ENCODE measurements at places on chromosomes 5 and 9. TPM values are rescaled to one million over a fixed set of nuclear protein-coding genes. Genes with fewer than 3 reads are reported as not detected.

- no peaks in the 10 kb centered on the region for H3K36me3 ChIP-seq
- H3K27ac ChIP-seq, result no peak overlapping the region
- H3K4me1 ChIP-seq, result no peaks in the 10 kb centered on the region
- DNase-seq, result no peak
These were observed 268.9 kb downstream of the ZNF608 start for GRCh38 chr5:124477577-124477976.

C9orf78 gene
- total RNA-seq, result 59.3 TPM

DNA sequence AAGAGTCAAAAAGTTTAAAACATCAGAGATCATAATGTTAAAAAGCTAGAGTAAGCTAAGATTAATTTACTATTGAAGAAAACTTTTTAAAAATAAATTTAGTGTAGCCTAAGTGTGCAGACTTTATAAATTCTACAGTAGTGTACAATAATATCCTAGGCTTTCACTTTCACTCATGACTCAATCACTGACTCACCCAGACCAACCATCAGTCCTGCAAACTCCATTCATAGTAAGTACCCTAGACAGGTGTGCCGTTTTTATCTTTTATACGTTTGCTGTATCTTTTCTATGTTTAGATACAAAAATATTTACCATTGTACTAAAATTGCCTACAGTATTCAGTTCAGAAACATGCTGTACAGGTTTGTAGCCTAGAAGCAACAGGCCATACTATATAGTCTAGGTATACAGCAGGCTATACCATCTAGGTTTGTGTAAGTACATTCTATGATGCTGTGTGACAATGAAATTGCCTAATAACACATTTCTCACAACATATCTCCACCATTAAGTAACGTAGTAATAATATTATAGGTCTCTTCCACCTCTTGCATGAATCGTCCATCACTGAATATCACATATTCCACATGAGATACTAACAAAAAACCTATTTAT is 59.2 kb downstream of the MEGF9 start:
- H3K36me3 ChIP-seq, result no peaks in the 10 kb centered on the region
- no peak overlapping the region for H3K4me3 ChIP-seq
- DNase-seq, result no peak
- no peaks in the 10 kb centered on the region for H3K4me1 ChIP-seq
- H3K27me3 ChIP-seq, result no peaks in the 10 kb centered on the region

DDX41 gene
- 150 TPM for total RNA-seq

DNA sequence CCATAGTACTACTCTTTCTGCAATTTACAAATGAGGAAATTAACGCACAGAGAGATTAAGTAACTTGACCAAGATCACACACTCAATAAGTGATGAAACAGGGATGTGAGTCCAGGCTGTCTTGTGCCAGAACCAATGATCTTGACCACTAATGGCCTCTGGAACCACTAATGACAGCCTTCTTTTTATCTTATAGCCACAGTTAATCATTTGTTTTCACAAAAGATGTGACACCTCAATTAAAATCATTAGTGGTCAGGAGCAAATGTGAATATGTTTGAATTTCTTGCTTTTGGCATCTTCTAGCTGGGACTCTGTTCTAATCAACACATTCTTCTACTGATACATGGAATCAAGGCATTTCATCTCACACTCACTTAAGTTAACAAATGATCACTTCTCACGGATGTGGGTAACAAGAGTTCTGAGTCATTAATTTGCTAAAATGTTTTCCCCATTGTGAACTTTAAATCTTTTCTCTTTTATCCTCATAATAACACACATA is 102.7 kb upstream of the CD180 start:
- H3K4me1 ChIP-seq, result peaks cover 38% of the 10 kb centered on the region
- no peaks in the 10 kb centered on the region for H3K36me3 ChIP-seq
- H3K4me3 ChIP-seq, result no peak overlapping the region
- no peak for DNase-seq
- H3K27me3 ChIP-seq, result no peaks in the 10 kb centered on the region

AGXT2 gene
- not detected for total RNA-seq

- H3K27me3 ChIP-seq, result no peaks in the 10 kb centered on the region
- peak; percentile 65 for DNase-seq
- H3K36me3 ChIP-seq, result no peaks in the 10 kb centered on the region
- no peak overlapping the region for H3K4me3 ChIP-seq
These were observed 292.7 kb upstream of the TARS1 start for GRCh38 chr5:33148076-33148513.

DNA sequence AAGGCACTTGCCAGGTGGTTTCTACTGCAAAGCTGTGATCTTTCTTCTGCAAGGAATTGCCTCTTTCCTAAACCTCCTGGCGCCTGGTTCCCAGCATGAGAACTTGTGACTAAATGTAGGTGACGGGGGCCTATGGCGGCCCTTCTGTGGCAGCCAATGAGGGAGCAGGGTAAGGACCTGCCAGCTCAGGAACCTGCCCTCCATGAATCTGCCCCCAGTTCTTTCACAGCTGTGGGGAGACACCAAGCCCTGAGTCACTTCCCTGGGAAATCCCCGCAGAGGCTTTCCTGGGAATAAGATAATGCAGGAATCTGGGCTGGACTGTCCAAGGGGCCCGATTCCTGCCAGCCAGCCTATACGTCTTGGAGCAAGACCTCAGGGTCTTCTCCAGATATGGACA is 56.7 kb upstream of the CTNNA1 start:
- peak overlapping the region; percentile 22 for H3K27ac ChIP-seq
- H3K4me1 ChIP-seq, result peaks cover 32% of the 10 kb centered on the region
- H3K36me3 ChIP-seq, result no peaks in the 10 kb centered on the region
- H3K4me3 ChIP-seq, result no peak overlapping the region

- no peak for DNase-seq
- no peak overlapping the region for H3K27ac ChIP-seq
- H3K4me1 ChIP-seq, result peaks cover 14% of the 10 kb centered on the region
- peaks cover 13% of the 10 kb centered on the region for H3K36me3 ChIP-seq
These were observed 100.5 kb downstream of the PALM2AKAP2 start for GRCh38 chr9:109880276-109881169.

GPR151 gene
- total RNA-seq, result not detected

- peak overlapping the region; percentile 51 for H3K27ac ChIP-seq
- peaks cover 33% of the 10 kb centered on the region for H3K4me1 ChIP-seq
- no peak overlapping the region for H3K4me3 ChIP-seq
- no peaks in the 10 kb centered on the region for H3K36me3 ChIP-seq
- H3K27me3 ChIP-seq, result no peaks in the 10 kb centered on the region
These were observed 321.9 kb upstream of the TARS1 start for GRCh38 chr5:33118761-33119415.

GRCh38 chr5:157961896-157962590 is 103.1 kb upstream of the CLINT1 start:
- no peak overlapping the region for H3K4me3 ChIP-seq
- H3K36me3 ChIP-seq, result no peaks in the 10 kb centered on the region
- no peaks in the 10 kb centered on the region for H3K4me1 ChIP-seq
- H3K27me3 ChIP-seq, result peaks cover 4% of the 10 kb centered on the region
- no peak overlapping the region for H3K27ac ChIP-seq

GRIA1 gene
- not detected for total RNA-seq

LCP2 gene
- 0.03 TPM for total RNA-seq

DNA sequence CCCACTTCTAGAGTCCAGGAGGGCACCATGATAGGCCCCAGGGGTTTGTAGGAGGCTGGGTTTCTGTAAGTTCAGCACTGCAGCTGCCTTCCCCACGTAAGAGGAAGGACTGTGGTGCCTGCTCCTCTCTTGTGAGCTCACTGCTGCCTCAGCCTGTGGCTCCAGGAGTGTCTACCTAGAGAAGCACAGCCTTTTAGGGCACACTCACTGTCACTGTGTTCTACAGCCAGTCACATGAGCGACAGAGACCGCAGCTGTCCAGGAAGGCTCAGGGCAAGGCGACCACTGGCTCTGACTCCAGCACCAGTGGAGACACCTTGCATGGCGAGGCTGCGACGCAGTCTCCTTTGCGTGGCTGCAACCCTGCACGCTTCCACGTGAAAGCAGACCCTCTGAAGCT is 72.8 kb downstream of the OTULIN start:
- no peak overlapping the region for H3K4me3 ChIP-seq
- no peak for DNase-seq
- H3K27me3 ChIP-seq, result no peaks in the 10 kb centered on the region
- peaks cover 9% of the 10 kb centered on the region for H3K4me1 ChIP-seq
- H3K27ac ChIP-seq, result no peak overlapping the region
- H3K36me3 ChIP-seq, result no peaks in the 10 kb centered on the region

TMEM252 gene
- not detected for total RNA-seq

GRCh38 chr5:95591490-95591901 is 28.4 kb upstream of the GPR150 start:
- H3K4me1 ChIP-seq, result peaks cover 23% of the 10 kb centered on the region
- no peak overlapping the region for H3K4me3 ChIP-seq
- no peaks in the 10 kb centered on the region for H3K27me3 ChIP-seq

GRCh38 chr9:137178201-137178938 is 6.5 kb upstream of the TMEM210 start:
- peaks cover 38% of the 10 kb centered on the region for H3K36me3 ChIP-seq
- H3K4me3 ChIP-seq, result no peak overlapping the region
- no peak for DNase-seq
- H3K27ac ChIP-seq, result no peak overlapping the region
- peaks cover 10% of the 10 kb centered on the region for H3K4me1 ChIP-seq

DNA sequence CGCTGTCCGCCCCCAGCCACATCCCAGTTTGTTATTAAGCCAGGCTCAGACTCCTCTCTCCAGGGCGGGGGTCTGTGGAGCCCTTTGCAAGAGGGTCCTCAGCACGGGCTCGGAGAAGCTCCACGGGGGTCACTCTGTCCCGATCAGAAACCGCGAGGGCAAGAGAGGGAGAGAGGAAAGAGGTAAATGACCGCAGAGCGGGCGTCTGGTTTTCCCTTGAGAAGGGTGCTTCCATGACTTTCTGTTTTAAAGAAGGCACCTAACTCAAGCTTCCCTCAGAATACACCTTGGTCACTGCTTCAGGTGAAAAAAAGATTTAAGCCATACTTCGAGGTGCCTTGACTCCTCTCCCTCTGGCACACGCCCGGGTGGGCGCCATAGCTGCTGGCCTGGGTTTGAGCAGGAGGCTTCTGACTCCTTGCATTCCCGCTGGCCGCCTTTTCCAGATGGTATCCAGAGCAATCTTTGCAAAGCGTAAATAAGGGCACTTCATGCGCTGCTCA is 5.8 kb upstream of the TERT start:
- no peak overlapping the region for H3K4me3 ChIP-seq
- H3K27ac ChIP-seq, result no peak overlapping the region
- H3K36me3 ChIP-seq, result no peaks in the 10 kb centered on the region
- no peaks in the 10 kb centered on the region for H3K4me1 ChIP-seq
- DNase-seq, result peak; percentile 44

DNA sequence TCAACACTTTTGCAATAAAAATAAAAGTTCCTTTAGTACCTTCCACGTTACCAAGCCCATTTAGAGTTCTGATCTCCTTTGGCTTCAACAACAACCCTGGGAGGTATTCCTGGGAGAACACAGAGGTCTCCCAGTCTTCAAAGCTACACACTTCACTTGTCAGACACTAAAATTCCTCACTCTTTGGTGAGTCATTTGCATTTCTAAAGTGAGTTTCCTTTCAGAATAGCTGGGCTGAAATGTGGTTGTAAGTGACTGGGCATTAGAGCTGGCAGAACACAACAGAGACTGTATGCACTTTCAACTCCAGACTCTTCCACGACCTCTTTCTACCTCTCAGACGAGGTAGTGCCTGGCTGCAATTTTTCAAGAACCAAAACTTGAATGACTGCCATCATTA is 11.5 kb upstream of the F2RL1 start:
- DNase-seq, result peak; percentile 66
- peaks cover 53% of the 10 kb centered on the region for H3K4me1 ChIP-seq
- H3K27ac ChIP-seq, result peak overlapping the region; percentile 47

DNA sequence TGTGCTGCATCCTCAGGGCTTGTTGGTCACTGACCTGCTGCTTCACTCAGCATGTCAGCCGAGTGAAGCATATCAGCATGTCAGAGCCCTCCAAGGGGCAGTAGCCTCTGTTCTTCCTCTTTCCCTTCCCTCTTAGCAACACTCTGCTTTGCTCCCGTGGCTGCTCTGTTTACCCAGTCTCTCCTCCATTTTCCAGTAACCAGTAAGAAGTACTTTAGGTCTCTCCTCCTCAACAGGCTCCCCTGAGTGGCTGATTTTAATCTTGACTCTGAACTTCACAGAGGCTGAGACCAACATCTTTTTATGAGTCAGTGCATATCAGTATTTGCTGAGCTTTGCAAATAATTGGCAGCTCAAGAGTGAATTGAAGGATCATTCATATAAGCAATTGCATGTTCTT is 18.6 kb upstream of the ADRB2 start:
- no peak for DNase-seq
- no peaks in the 10 kb centered on the region for H3K27me3 ChIP-seq
- peaks cover 14% of the 10 kb centered on the region for H3K4me1 ChIP-seq
- H3K27ac ChIP-seq, result no peak overlapping the region
- H3K36me3 ChIP-seq, result no peaks in the 10 kb centered on the region

DNA sequence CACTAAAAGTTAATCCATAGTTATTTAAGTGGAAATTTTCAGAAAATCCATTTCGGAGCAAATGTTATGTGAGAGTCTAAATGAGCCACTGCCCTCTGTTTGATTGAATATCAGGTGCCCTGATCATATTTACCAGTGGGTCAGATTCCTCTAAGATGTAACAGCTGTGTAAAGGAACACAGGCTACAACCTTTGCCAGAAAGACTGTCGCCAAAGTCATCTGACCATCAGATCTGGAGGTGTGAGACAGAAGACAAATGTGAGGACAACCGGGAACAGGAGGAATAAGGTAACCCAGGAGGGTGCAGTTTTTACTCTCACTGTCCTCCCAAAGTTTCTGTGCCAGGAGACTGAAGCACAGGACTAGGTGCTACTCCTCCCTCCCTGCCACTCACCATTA is 90.8 kb downstream of the CAAP1 start:
- no peak overlapping the region for H3K4me3 ChIP-seq
- H3K27ac ChIP-seq, result no peak overlapping the region
- H3K36me3 ChIP-seq, result no peaks in the 10 kb centered on the region
- H3K27me3 ChIP-seq, result no peaks in the 10 kb centered on the region
- no peak for DNase-seq

- no peak overlapping the region for H3K27ac ChIP-seq
- no peaks in the 10 kb centered on the region for H3K4me1 ChIP-seq
- no peaks in the 10 kb centered on the region for H3K27me3 ChIP-seq
- no peak overlapping the region for H3K4me3 ChIP-seq
- H3K36me3 ChIP-seq, result no peaks in the 10 kb centered on the region
- DNase-seq, result no peak
These were observed 87.6 kb downstream of the FREM1 start for GRCh38 chr9:14822666-14823065.

GRCh38 chr5:95803271-95804148 is 19.0 kb downstream of the GLRX start:
- H3K27me3 ChIP-seq, result no peaks in the 10 kb centered on the region
- H3K4me3 ChIP-seq, result no peak overlapping the region
- H3K4me1 ChIP-seq, result peaks cover 16% of the 10 kb centered on the region
- no peak overlapping the region for H3K27ac ChIP-seq
- no peak for DNase-seq

PCDHGC4 gene
- 0.22 TPM for total RNA-seq

GRCh38 chr5:74251141-74252035 is 389.1 kb downstream of the ENC1 start:
- H3K4me3 ChIP-seq, result no peak overlapping the region
- H3K27ac ChIP-seq, result peak overlapping the region; percentile 81
- peaks cover 17% of the 10 kb centered on the region for H3K4me1 ChIP-seq
- DNase-seq, result peak; percentile 82

GRCh38 chr9:13805546-13805945 is 508.4 kb downstream of the NFIB start:
- H3K27ac ChIP-seq, result no peak overlapping the region
- no peaks in the 10 kb centered on the region for H3K36me3 ChIP-seq
- no peaks in the 10 kb centered on the region for H3K4me1 ChIP-seq
- H3K4me3 ChIP-seq, result no peak overlapping the region

GRCh38 chr9:88182501-88182900 is 44.2 kb upstream of the SPATA31C2 start:
- H3K27me3 ChIP-seq, result no peaks in the 10 kb centered on the region
- H3K4me1 ChIP-seq, result peaks cover 22% of the 10 kb centered on the region
- H3K4me3 ChIP-seq, result no peak overlapping the region
- no peaks in the 10 kb centered on the region for H3K36me3 ChIP-seq

- H3K4me3 ChIP-seq, result no peak overlapping the region
- peaks cover 14% of the 10 kb centered on the region for H3K36me3 ChIP-seq
- peak overlapping the region; percentile 94 for H3K27ac ChIP-seq
These were observed 82.2 kb downstream of the SHB start for GRCh38 chr9:37986771-37987258.

All from SJSA1 (cell line).